ENCODE measurements at places on chromosomes 1 and 21.

- no peak for DNase-seq
Observed at GRCh38 chr1:110237386-110238152, 27.5 kb downstream of the KCNC4 start.

DNA sequence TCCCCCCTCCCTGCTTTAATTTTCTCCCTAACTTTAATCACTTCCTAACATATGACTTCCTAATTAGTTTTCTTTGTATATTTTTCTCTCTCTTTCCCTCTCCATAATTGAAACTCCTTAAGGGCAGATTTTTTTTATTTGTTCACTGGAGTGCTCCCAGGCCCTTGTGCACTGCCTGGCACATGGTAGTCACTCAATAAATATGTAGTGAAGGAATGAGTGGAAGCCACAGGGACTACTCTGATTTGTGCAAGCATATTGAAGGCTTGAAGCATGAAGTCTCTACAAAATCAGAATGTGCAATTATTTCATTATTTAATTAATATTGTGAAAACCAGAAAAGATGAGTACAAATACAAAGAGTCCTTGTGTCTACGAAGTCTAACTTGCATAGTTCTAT, 41.5 kb downstream of the SNX7 start:
- no peak for DNase-seq

DNA sequence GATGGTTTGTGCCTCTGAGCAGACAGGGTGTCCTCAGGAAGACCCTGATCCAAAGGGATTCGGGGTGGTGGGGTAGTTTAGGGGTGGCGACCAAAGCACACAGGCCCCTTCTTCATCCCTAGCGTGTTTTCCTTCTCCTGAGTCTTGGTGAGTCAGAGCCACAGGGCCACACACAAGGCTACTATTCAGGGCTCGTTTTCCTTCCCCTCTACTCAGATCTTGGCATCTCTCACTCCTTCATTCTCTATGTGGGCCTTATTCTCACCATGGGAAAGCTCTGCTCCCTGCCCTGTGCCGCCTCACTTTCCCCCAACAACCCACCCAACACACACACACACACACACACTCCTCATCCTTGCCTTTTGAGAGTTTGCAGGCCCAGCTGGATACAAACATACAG, 43.6 kb upstream of the WNT2B start:
- DNase-seq, result no peak

DNA sequence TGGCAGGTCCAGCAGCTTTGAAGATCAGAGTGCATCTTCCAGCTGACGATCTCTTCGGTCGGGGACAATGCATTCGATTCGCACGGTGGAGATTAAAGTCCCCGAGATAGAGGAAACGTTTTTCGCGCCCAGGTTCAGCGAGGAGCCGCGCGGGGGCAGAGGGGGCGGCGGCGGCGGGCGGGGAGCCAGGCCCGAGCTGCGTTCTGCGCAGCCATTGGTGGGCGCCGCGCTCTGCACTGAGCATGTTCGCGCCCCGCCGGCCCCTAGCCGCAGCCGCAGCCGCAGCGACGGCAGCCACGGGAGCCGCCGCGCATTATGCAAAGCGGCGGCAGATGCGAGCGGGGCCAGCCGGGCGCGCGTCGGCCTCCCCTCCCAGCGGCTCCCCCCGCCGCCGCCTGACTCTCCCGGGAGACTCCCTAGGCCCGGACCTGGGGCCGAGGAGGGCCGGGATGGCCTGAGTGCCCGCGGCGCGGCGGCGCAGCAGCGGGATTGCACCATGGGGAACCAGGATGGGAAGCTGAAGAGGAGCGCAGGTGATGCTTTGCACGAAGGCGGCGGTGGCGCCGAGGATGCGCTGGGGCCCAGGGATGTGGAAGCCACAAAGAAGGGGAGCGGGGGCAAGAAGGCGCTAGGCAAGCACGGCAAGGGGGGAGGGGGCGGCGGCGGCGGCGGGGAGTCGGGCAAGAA, at the start of gene FMN2:
TSS of gene FMN2 (plus strand) at position 270 of the 687 bp plus-strand sequence. CDS start at position 497, 227 bp downstream.
- DNase-seq, result no peak

DNA sequence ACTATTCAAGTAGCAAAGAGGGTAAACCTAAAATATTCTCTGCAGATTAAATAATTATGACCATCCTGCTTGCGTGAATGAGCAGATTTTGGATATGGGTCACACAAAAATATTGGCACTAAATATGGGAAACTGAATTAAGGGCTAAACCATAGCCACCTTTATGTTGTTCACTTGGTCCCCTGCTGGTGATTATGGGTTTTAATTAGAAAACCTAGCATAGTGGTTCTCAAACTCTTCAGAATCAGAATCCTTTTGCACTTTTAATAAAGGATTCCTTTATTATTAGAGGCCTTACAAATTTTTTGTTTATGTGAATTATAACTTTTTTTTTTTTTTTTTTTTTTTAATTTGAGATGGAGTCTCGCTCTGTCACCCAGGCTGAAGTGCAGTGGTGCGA, 38.5 kb upstream of the ZNHIT6 start:
- DNase-seq, result no peak

DNA sequence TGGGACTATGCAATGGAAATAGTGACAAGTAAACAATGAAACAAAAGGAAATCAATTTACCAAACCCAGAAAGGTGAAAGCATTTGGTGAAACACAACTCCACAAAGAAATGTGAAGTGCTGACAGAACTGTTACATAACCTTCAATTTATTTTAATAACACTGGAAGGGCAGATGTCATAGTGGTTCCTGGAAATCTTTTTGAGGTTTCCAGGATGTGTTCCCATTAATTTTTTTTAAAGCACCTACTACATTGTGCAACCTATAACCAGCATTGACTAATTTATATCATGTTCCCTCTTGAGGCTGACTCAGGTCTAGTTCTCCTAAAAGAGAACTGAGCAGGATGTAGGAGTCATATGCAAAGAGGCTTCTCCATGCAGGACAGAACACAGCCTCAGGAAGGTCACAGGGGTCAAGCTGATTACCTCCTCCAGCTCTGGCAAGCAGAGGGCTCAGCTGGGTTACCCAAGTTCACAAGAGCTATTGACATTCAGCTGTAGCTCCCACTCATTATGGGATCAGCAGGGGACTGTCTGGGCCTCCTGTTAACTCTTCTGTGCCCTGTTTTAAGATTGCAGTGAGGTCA, 157.1 kb upstream of the NRIP1 start:
- DNase-seq, result no peak

- no peak for DNase-seq
Observed at GRCh38 chr1:50936321-50936720, 23.7 kb downstream of the FAF1 start.

DNA sequence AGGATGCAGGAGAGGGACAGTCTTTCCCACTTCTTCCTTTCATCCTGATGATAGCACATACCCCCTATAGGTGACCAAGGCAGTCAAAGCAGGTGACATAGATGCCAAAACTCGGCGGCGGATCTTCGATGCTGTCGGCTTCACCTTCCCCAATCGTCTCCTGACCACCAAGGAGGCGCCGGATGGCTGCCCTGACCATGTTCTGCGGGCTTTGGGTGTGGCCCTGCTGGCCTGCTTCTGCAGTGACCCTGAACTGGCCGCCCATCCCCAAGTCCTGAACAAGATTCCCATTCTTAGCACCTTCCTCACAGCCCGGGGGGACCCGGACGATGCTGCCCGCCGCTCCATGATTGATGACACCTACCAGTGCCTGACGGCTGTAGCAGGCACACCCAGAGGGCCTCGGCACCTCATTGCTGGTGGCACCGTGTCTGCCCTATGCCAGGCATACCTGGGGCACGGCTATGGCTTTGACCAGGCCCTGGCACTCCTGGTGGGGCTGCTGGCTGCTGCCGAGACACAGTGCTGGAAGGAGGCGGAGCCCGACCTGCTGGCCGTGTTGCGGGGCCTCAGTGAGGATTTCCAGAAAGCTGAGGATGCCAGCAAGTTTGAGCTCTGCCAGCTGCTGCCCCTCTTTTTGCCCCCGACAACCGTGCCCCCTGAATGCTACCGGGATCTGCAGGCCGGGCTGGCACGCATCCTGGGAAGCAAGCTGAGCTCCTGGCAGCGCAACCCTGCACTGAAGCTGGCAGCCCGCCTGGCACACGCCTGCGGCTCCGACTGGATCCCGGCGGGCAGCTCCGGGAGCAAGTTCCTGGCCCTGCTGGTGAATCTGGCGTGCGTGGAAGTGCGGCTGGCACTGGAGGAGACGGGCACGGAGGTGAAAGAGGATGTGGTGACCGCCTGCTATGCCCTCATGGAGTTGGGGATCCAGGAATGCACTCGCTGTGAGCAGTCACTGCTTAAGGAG, 2.9 kb downstream of the NCDN start:
- no peak for DNase-seq

DNA sequence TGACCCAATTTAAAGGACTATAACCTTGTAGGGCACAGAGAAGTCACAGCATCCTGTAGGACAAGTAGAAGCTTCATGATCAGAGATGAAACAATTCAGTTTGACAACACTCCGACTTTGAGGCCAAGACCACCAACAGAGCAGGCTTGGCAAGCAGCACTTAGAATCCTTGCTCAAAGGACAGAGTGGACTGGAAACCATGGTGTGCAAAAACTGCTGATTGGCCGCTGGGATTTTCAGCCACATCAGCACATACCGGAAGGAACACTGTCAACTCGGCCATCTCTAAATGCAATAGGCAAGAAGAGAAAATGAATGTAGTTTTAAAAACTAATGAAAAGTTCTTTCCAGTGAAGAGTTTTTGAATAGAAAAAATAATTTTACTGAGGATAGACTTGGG, 92.0 kb upstream of the PRMT6 start:
- DNase-seq, result no peak

GRCh38 chr1:30609336-30609998, 113.9 kb downstream of the MATN1 start:
- no peak for DNase-seq

DNA sequence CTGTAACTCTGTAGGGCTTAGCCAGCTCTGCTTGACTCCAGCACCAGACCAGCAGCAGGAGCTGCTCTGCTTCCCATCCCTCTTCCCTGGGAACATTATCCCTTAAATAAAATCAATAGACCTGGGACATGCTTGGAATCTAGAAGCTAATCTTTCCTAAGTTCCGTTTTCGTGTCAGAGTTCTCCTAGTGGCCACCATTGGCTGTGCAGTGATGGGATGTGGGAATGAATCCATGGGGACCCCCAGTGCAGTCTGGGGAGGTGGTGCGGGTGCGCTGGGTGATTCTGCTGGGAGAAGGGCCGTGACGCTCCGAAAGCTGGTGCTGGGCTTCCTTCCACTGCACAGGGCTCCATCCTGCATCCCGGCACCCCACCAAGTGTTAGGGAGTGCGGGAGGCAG, 202.7 kb downstream of the CAMTA1 start:
- no peak for DNase-seq

GRCh38 chr1:226697151-226697928, 41.7 kb downstream of the ITPKB start:
- DNase-seq, result no peak

DNA sequence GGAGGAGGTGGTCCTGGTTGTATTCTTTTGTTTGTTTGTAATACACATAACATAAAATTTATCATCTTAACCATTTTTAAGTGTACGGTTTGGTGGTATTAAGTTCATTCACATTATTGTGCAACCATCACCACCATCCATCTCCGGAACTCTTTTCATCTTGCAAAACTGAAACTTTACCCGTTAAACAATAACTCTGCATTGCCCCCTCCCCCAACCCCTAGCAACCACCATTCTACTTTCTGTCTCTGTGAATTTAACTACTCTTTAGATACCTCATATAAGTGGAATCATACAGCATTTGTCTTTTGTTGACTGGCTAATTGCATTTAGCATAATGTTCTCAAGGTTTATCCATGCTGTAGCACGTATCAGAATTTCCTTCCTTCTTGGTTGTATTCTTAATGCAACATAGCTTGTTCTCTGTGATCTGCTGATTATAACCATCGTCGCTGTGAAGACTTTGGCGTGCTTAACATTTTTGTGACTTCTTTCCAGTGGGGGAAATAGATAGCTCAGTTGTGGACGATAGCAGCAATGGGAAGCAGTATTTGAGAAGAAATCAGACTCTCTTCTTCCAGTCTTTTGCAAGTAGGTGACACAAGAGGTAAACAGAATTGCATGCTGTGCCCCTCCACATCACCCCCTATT, 117.5 kb upstream of the HOOK1 start:
- peak; percentile 57 for DNase-seq

- DNase-seq, result no peak
Observed at GRCh38 chr1:25054526-25055323, 124.6 kb upstream of the RUNX3 start.

- DNase-seq, result no peak
Observed at GRCh38 chr1:168468822-168469221, 75.0 kb downstream of the XCL2 start.

DNA sequence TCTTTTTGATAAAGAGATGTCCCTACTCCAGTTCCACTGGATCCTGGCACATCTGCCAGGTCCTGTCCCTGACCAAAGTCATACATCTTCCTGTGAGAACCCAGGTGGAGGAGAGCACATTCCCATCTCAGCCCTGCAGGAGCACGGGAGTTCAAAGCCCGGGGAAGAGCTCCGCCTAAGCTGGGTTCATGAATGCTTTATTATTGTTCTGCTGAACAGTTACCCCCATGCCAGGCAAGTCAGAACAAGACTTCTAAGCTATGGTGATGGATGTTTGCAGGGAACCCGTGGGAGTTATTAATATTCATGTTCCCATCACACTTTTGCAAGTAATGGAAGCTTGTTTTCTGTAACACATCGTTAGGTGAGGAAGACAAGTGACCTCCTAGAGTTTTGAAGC, 62.9 kb downstream of the SEC16B start:
- no peak for DNase-seq

DNA sequence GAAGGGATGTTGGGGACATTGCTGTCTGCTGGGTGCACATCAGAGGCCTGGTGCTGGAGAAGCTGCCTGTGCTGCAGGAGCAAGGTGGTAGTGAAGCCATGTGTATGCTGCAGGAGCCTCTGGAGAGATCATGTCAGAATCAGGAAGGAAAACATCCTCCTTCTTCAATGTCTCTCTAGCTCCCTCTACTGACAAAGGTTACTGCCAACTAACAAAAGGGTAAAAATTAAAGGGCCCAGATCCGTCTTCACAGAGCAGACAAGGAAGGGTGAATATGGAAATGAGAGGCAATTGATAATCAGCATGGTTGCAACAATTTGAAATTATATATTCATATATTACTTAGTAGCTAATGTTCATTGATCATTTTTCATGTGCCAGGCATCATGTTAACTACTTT, 32.2 kb downstream of the FAM177B start:
- DNase-seq, result no peak

DNA sequence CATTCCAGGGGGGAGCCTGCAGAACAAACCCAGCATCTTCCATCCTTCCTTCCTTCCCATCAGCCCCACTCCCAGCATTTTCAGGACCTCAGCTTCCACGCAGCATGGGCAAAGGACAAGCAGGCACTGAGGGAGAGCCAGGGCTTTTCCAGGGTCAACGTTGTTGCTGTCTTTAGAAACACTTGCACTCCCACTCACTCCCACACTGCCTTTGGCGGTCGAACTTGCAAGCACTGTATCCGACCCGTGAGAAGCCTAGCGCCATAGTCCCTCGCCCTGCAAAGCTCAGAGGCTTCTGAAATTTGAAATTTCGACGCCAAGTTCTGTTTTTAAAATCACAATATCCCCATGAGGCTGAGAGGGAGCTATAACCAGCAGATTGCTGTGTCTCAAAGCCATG, 47.4 kb downstream of the KCNAB2 start:
- DNase-seq, result no peak

- no peak for DNase-seq
Observed at GRCh38 chr1:27346357-27346756, 4.5 kb downstream of the SYTL1 start.

All from KG1 (cell line).